ENCODE measurements at places on chromosomes 16 and 17.

DNA sequence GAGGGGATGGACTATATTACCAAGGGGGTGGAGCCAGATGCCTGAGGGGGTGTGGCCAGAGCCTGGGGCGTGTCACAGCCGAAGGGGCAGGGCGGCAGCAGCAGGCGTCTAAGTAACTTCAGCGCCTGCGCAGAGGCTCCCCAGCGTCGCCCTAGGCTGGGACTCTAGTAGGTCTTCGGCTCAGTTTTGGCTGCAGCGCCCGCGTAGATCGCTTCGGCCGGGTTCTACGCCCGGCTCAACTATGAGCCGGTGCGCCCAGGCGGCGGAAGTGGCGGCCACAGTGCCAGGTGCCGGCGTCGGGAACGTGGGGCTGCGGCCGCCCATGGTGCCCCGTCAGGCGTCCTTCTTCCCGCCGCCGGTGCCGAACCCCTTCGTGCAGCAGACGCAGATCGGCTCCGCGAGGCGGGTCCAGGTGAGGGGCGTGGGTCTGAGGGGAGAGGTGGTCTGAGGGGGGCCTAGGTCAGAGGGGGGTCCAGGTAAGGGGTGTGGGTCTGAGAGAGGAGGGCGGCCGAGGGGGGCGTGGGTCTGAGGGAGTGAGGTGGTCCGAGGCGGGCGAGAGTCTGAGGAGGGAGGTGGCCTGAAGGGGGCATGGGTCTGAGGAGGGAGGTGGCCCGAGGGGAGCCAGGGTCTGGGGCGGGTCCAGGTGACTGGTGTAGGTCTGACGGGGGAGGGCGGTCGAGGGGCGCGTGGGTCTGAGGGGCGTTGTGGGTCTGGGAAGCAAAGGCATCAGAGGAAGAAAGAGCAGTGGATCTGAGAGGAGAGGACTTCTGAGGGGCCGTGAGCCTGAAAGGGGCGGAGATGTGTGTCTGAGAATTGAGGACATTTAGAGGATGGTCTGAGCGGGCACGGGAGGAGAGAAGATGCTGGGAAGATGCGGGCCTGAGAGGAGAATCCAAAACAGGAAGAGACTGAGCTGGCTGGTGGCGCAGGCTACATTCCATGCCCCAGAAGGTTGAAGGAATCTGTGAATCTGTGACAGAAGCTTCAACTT lies at the start of gene LPCAT2:
Gene LPCAT2 (plus strand): TSS at position 132 of the 991 bp plus-strand sequence. CDS start 110 bp downstream, at position 242.
- DNase-seq: peak; percentile 54

- DNase-seq: no peak
Measured at GRCh38 chr17:31002047-31002446, 31.2 kb downstream of the RNF135 start.

GRCh38 chr17:1030684-1031532 lies 34.0 kb downstream of the TIMM22 start:
- no peak for DNase-seq

GRCh38 chr16:66476328-66477027 lies 49.4 kb downstream of the BEAN1 start:
- no peak for DNase-seq

DNA sequence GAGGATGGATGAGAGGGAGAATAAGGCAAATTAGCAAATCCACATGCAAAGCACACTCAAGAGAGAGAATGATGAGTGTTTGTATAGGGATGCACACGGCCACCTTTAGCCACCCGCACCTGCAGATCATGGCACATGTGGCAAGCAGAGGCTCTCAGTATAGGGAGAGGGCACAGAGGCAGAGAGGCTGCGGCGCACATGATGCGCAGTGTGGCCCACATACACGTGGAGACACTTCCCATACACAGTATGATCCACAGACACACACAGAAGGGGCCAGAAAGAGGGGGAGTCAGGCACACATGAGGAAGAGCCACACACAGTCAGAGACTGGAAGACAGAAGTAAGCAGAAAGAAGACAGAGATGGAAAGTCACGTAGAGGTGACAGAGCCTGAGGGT lies 6.5 kb upstream of the CHD3 start:
- DNase-seq: no peak

GRCh38 chr16:9081843-9082242 lies 9.6 kb upstream of the HAPSTR1 start:
- no peak for DNase-seq

- DNase-seq: peak; percentile 71
Measured at GRCh38 chr17:29664743-29665480, 42.2 kb upstream of the CORO6 start.

DNA sequence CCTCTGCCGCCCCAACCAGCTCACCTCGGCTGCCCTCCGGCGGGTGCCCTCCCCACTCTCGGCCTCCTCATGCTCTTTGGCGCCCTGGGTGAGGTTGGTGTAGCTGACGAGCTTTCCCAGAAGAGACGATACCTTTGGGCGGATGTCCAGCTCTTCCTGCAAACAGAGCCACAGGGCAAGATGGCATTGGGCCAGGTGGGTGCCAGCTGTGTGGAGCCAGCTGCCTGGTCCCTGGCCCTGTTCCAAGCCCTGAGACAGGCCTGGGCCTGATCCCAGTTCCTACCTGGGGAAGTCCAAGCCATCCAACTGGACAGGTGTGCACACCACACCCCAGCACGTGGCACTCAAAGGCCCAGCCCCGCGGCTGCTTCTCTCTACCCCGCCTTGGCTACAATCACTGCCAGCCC lies 6.9 kb downstream of the SLC12A4 start:
- no peak for DNase-seq

- no peak for DNase-seq
Measured at GRCh38 chr16:60510941-60511340, 1525.3 kb downstream of the CDH8 start.

DNA sequence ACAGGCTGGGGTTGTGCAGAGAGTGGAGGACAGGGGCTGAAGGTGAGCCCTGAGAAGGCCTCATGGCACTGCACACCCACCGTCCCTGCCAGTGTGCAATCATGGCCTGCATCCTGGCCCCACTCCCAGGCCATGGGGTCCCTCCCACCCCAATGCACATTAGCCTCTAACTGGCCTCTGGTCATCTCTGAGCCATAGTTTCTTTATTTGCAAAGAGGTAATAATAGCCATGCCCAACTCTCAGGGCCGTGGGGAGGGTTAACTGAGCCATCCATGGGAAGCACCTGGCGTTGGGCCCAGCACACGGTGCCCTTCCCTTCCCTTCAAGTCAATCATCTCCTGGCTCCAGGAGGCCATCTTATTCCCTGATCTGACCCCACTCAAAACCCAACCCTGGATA lies 10.8 kb upstream of the ITGA3 start:
- no peak for DNase-seq

DNA sequence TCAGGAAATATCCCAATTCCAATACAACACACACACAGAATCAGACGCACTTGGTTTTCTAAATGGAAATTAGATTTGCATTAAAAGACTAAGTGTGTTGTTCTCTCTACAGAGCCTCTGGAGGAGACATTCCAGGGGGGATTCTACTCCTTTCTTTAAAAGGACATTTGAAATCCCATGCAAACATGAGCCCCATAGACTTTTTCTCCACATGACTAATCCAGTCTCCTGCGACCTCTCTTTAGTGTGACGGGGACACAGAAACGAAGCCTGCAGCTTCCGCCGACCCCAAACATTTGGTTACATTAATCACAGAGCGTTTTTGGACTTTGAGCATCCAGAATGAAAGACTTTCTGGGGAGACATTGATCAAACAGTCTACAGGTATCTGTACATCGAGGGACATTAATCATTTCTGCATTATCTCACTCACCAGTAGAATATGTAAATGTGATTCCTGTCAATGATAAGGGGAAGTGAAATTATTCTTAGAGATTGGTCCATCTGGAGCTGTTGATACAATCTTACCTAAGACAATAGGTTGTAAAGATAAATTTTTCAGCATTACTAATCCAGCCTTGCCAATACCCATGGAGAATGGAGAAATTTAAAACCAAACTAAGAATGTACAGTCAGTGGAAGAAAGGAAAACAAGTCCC lies 103.4 kb upstream of the IRX3 start:
- no peak for DNase-seq

DNA sequence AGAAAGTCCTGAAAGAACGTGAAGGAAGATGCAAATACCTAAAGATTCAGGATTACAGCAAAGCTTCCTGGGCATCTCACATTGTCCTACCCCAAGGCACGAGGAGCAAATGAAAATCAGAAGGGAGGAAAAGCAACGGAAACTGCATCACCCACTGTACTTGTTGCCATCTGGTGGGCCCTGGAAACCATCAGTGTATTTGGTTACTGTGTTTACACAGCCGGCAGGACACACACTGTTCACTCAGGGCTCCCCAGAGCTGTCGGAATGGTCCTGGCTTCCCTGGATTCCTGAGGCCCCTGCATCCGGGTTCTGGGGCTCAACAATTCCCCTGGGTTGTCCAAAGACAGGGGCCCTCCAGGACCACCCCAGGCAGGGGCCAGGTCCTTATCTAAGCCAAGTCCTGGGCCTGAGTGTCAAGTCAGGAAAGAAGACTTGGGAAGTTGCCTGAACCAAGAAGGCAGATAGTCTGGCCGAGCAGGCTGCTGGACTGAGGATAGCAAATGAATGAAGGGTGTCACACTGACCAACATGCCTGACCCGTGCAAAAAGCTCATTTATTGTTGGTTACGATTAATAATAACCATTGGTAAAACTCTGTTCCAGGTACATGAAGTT lies 52.8 kb downstream of the SOX9 start:
- DNase-seq: no peak

DNA sequence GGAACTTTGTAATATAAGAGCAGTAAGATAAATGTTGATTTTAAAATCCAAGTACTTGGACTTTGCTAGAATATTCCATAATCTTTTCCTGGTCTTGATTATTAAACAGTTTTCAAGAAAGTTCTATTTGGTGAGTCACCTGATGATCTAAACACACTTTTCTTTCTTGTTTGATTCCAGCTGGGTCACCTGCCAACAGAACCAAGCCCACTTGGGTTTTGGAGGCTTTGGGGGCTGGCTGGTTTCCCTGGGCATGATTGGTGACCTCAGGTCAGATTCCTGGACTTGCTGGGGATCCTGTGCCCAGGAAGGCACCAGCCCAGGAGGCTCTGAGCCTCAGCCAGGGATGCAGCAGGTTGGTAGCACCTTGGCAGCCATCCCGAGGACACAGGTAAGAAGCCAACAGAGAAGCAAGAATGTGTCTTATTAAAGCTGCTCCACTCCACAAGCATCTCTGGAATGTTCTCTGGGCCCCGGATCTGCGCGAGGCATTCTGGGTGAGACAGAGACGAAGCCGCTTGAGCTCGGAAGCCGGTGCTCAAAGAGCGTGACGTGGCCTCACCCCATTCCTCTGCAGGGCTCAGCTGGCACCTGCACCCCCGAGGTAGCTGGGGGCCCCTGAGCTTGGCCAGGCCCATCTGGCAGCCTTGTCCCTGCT lies 3.1 kb upstream of the TEX19 start:
- DNase-seq: no peak

- peak; percentile 63 for DNase-seq
Measured at GRCh38 chr17:69466905-69467667, 52.6 kb downstream of the MAP2K6 start.

DNA sequence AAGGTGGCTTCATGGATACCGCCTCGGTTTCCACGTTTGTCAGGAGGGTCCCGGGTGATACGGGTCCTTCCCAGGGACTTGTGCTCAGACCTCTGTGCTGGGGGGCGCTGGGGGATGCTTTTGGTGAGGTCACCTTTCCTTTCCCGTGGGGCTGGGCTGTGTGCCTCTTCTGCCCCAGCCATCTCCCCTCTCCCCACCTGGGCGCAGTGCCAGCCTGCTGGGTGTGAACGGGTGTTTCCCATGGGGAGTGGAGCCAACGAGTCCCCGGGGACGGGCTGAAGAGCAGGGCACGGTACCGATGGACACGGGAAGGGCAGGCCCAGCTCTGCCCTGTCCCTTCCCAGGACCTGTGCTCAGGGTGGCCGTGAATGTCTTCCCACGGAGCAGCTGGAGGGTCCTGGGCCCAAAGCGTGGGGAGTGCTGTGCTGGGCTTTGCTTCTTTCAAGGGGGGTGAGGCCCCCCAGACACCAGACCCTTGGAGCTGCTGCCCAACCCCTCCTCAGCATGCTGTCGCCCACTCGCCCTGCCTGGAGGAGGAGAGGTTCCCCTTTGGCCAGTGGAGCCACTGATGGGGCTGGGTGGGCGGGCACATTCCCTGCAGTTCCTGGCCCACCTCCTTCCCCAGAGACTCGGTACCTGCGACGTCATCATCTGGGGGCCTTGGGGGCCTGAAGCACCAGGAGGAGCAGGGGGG lies 15.5 kb downstream of the TELO2 start:
- no peak for DNase-seq

DNA sequence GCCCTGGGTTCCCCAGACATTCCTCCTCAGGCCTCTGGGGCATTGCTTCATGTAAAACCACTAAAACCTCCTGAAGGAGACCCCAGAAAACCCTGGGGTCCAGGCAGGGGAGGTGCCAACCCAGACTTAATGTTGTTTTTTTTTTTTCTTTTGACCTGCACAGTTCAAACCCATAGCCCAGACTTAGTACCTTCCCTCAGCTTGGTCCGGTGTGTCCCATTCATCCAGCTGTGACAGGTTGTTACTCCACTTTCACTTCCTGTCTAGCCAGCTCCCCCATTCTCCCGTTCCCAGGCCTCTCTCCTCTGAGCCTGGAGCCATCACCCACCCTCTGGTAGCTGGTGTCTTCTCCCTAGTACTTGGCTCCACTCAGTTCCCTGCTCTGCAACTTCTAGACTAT lies 4.8 kb downstream of the CDR2L start:
- no peak for DNase-seq

GRCh38 chr16:54974367-54974766 lies 43.7 kb downstream of the IRX5 start:
- DNase-seq: no peak

- no peak for DNase-seq
Measured at GRCh38 chr16:1812732-1813163, 13.9 kb downstream of the HAGH start.

DNA sequence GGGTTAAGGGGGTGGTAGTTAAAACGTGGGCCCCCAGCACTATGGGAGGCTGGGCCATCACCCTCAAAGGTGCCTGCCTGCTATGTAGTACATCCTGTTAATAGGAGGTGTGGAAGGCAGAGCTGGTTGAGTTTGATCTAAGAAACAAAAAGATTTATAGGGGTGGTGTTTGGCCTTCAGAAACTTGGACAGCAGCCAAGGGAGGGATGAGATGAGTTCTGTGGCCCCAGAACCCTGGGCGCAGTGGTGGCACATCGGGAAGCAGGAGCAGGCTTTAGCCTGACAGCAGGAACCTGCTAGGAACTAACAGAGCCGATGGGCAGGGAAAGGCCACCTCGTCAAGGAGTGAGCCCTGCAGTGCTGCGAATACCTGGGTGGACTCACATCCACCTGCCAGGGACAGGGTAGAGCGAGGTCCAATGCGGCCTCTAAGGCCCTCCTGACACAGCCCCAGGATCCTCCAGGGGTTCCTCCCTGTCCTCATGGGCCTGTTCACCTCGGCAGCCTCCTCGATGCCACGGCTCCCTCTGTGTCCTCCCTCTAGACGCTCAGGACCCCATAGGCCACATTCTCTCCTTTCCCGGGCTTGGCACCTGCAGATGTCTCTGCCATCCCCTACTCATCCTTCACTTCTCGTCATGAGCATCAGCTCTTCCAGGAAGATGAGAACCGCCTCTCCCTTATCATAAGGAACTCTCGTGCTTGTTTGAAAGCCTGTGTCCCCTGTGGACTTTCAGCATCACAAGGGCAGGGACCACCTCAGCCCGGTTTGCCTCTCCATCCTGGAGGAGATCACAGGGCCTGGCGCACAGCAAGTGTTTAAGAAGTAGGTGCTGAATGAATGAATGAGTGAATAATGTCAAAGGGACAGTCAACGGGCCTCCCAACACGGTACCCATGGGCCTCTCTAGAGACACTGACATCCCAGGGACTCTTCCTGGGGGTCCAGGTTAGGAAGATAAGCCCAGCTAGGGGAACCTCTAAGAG lies 103.5 kb upstream of the TNRC6C start:
- no peak for DNase-seq

- no peak for DNase-seq
Measured at GRCh38 chr16:87406495-87407088, 14.5 kb downstream of the MAP1LC3B start.
